Midbrain (tissue), 1 donor: ENCODE measurements at places on chromosomes 3 and 15.

- peak; percentile 46 for DNase-seq
These were observed 30.5 kb upstream of the SRGAP3 start for GRCh38 chr3:9279966-9280365.

GRCh38 chr3:125054062-125054448 is 1.7 kb downstream of the HEG1 start:
- DNase-seq = no peak

DNA sequence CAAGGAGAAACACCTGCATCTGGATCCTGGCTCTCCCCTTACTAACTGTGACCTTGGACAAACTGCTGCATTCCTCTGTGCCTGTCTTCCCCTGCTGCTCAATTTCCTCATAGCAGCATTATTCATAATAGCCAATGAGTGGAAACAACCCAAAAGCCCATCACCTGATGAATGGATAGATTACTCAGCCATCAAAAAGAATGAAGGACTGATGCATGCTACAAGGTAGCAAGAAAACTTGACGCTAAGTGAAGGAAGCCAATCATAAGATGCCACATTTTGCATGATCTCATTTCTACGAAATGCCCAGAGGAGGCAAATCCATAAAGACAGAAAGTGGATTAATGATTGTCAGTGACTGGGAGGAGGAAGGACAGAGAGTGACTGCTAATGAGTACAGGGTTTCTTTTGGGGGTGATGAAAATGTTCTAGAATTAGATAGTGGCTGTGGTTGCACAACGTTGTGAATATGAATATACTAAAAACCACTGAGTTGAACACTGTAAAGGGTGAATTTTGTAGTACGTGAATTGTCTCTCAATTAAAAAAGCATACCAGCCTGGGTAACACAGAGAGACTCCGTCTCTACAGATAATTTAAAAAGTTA is 11.2 kb downstream of the IGDCC4 start:
- DNase-seq = no peak

DNA sequence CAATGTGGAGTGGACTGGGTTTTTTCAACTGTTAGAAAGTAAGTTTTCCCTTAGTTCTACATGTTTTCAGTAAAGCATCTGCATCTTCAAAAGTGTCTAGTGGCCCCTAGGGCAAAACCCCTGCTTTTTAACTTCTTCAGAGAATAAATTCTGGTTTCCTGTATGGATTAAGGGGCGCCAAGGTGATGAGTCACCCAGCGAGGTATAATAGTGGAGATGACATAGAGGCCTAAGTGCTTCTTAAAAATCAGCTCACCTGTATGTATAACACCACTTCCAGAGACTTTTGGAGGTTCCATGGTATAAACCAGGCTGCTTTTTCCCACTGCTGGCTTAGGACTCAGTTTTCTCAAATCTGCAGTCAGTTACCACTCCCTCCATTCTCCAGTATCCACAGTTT is 68.9 kb downstream of the SYN2 start:
- DNase-seq = no peak

DNA sequence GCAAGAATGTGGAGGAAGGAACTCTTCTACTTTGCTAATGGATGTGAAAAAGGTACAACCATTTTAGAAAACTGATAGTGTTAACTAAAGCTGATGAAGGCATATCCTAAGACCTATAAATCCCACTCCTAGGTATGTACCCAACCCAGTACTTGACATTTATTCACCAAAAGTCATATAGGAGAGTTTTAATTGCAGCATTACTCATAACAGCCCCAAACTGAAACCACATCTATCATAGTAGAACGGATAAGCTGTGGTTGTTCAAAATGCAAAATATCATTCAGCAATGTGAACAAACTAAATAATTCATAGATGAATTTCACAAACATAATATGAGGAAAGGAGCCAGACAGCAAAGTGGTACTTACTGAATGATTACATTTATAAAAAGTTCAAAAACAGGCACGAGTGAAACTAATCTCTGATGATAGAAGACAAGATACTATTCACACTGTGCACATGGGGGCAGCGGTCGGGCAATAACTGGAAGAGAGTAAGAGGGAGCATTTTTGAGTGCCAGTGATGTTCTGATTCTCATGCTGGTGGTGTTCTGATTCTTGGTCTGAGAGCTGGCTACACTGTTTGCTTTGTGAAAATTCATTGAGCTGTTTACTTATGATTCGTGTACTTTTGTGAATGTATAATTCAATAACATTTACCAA is 34.3 kb downstream of the GOLIM4 start:
- DNase-seq = peak; percentile 17

DNA sequence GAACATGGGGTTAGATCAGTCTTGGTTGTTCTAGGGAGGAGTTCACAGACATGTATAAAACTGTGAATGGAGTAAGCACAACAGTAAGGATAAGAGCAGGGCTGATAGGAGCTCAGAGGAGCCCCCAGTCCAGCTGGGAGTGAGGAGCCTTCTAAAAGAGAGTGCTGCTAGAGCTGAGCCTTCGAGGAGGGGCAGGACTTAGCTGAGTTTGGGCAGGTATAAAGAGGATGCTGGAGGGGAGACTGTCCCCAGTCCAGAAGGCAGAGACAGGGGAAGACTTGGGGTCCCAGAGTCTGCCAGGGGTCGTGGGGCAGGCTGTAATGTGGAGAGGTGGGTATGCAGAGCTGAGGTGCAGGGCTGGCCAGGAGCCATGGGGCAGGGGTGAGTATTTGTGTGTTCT is 12.1 kb downstream of the CAND2 start:
- no peak for DNase-seq

- DNase-seq = no peak
These were observed 263.6 kb upstream of the HES1 start for GRCh38 chr3:193872265-193872753.

GRCh38 chr3:150681057-150681456 is 22.7 kb downstream of the ERICH6 start:
- no peak for DNase-seq

GRCh38 chr3:175307642-175308041 is 448.5 kb downstream of the NAALADL2 start:
- no peak for DNase-seq

DNA sequence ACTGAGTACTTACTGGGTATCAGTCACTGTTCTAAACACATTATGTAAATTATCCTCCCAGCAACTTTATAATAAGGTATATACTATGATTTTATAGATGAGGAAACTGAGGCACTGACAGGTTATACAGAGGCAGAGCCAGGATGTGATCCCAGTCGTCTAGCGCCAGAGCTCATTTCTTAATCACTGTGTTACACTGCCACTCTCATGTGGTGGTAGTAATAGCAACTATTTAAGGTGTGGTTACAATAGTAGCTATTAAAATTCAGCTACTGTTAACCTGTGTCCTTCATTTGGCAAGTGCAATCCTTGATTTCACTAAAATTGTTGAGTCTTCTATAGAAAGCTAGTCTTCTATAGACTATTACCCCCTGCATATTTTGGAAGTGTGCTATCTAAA is 43.1 kb upstream of the TRPC1 start:
- DNase-seq = no peak

DNA sequence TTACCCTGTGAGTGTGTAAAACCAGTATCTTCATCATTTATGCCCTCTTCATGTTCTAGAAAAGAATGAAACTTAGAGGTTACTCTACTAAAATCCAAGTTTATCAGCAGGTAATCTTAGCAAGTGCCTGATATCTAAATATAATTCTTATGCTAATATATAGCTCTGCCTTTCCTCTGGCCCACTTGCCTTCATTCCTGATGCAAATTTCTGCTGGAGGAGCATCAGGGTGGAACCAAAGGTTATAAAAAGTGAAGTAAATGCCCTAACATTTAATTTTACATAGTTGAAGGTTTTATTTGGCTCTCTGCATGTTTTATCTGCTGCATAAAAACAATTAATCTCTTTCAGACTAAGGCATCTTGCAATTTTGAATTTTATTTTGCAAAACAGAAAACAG is 936.2 kb downstream of the ROBO2 start:
- DNase-seq = no peak

- DNase-seq = no peak
These were observed 11.2 kb downstream of the PPCDC start for GRCh38 chr15:75034615-75035014.

- no peak for DNase-seq
These were observed 8.7 kb upstream of the SETD5 start for GRCh38 chr3:9388562-9389272.

GRCh38 chr3:115634052-115634451 is 10.7 kb downstream of the GAP43 start:
- no peak for DNase-seq

DNA sequence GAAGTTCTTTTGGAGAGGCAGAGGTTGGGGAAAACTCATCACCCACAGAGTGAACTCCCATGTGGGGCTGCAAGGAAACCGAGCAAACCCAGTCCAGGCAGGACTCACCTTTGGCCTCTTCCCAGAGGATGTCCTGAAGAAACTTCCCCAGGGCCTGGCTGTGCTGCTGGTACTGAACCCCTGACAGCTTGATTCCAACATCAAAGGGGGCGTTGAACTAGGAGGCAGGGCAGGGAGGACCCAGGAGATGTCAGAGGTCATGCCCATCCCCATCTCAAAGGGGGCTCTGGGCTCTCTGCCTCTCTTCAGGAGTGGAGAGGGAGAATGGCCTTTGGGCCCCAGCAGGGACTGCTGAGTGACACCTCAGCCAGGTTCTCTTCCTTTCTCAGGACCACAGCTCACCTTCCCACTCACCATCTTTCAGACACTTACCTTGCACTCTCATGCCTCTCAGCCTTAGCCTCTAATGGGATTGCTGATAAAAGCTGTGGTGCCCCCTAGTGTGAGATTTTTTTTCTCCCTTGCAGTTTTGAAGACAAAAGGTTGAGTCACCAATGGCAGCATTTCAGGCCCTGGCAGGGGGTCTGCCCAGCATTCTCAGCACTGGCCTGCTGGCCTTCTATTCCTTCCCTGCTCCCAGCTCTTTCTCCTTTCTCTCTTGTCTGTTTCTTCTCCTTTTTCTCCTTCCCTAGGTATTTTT is 6.0 kb downstream of the GHRL start:
- peak; percentile 68 for DNase-seq

GRCh38 chr3:10338591-10339353 is 17.9 kb upstream of the SEC13 start:
- DNase-seq = no peak

DNA sequence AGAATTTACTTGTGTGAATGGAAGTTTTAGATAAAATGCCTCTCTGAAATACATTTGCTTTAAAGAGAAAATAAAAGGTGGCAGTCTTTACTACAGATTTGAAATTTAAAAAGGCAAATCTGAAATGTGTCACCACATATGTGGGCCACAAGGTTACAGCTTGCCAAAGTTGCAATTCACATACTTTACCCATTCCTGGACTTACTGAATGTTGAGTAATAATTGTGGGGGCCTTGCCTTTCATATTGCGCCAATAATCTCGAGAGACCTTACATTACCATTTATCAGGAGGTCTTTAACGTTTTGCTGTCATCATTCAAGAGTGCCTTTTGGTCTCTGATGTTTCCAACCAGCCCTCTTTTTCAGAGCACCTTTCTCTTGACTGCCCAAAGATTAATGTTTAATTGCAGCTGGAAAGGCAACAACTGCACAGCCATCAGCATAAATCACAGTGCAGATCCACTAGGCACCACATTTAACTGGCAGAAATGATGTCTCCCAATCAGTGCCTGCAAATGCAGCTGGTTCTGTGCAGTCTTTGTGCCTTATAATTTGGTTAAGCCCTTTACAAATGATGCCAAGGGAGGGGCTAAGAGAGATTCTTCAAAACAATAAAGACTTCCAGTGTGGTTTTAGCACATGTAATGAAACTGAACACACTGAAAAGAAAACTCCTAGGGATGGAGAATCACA is 206.8 kb downstream of the MAGI1 start:
- DNase-seq = no peak

DNA sequence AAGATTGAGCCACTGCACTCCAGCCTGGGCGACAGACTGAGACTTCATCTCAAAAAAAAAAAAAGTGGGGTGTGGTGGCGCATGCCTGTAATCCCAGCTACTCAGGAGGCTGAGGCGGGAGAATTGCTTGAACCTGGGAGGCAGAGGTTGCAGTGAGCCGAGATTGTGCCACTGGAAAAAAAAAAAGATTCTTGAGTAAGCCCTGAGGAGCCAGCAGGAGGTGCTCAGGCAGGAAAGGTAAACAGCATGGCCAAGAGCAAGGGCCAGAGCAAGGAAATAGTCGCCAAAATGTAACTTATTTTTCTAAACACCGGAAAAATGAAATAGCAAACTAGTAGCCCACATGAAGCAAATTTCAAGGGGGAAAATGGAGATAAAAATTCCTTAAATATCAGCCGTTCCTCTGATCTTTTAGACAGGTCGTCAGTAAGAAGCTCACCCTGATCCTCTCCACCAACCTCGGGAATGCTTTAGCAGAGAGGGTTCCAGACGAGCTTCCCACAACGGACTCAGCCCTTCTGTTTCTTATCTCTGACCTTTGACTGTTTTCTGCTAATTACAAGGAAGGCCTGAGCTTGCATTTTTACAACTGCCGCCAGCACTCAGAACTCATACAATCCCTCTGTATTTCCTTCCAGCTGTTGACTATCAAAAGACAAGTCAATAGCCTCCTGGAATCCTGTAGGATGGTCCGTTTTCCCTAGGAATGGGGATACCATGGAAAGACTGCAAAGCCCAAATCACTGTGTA is 45.0 kb upstream of the AKAP13 start:
- DNase-seq = no peak

- no peak for DNase-seq
These were observed 36.6 kb downstream of the GATM start for GRCh38 chr15:45341790-45342189.

DNA sequence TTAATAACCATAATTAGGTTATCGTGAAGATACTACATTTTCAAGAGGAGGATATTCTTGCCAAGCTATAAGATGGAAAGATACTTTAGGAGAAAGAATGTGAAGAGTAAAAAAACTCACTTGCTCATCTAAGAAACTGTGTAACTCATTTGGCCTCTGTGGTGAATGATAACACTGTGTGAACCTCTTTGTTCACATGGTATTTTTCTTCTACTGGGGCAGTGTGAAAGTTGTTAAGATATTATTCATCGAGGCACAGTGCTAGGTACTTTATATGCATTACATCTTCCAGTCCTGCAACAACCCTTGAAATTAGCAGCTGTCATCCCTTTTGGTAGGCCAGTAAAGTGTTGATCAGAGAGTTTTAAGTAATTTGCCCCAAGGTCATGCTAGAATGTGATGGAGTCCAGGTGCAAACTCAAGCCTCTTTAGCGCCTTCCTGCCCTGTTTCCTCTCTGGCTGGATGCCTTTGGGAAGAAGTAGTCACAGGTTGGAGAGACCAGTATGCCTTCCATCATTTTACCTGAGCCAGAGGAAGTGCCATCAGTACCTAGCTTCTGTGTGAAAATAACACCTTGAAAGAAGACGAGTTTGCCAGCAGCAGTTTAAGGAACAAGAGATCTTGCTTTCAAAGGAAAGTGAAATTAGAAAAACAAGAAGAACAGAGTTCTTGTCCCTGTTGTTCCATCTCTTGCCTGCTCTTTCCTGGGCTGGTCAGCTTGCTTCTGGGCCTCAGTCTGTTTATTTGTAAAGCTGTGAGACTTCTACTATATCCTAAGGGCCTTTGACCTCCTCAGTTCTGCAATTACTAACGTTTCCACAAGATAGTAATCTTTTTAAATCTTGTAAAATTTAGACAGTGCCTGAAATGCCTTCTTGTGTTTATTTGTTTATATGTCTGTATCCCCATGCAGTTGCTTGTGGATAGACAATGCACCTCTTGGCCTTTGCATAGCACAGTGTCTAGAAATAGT is 179.3 kb downstream of the FNDC3B start:
- DNase-seq = no peak

- peak; percentile 72 for DNase-seq
These were observed 31.7 kb upstream of the MNS1 start for GRCh38 chr15:56496635-56497034.
